ENCODE measurements at places on chromosomes 3 and 15.
A peak's percentile ranks its signal among the peaks of the same experiment; 100 is the strongest.

- peak; percentile 20 for DNase-seq
Observed at GRCh38 chr3:192409838-192410683, 317.3 kb downstream of the FGF12 start.

DNA sequence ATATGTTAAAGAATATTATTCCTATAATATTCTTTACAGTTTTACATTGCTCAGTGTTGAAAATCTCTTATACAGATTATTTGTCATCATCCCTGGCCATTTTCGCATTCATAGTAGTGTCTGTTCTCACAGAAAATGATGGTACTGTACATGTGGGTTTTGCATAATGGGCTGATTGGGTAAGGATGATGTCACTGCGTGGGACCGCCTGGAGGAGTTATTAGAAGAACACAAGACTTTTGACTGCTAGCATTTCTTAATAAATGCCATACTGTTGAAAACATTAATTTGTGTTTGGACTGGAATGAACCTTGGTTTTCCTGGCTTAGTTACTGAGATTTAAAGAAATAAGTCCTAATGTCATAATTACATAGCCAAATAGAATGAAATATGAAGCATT lies 20.3 kb downstream of the LRCH3 start:
- no peak for DNase-seq

- DNase-seq: no peak
Observed at GRCh38 chr3:31815631-31816440, 165.2 kb downstream of the OSBPL10 start.

DNA sequence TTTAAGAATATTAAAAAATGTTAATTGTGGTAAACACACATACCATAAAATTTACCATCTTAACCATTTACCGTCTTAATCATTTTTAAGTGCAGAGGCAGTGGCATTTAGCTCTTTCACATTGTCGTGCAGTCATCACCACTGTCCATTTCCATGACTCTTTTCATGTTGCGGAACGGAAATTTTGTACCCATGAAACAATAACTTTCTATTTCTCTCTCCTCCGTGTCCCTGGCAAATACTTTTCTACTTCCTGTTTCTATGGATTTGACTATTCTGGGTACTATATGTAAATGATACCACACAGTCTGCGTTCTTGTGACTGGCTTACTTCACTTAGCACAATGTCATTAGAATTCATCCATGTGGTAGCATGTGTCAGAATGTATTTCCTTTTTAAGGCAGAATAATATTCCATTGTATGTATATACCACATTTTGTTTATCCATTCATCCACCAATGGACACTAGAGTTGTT lies 27.9 kb downstream of the AKAP13 start:
- DNase-seq: no peak

DNA sequence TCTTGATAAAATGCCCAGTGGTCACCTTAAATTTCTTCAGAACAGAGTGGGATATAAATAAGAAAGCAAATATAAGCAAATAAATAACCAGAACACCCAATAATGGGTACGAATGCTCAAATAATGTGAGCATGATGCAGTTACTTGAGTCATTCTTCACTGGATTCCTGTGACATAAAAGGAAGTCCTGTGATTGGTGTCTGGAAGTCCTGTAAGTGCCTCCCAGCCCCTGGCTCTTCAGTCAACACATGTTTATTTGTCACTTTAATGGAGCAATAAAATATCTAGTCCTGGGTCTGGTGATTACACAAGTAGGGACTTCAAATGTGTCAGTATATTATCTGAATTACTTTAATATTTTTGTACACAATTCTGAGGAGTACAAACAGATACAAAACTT lies 30.4 kb downstream of the TMEM212 start:
- no peak for DNase-seq

GRCh38 chr3:47193871-47194859 lies 30.3 kb upstream of the SETD2 start:
- no peak for DNase-seq

DNA sequence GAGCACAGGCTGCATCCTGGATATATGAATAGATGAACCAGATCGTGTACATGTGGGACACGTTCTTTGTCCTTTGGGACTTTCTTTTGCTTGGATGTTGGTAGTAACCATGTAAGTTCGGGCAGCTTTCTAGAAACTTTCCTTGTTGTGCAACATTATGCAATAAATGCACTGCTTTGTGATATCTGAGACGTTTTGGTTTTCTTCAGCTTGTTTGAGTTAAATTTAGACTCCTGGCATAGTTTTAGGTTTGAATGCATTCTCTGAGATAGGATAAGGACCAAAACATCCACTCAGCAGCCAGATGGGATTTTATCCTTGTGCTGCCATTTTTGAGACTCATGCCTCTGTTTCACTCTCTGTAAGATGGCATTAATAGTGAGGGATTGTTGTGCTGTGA lies 158.9 kb downstream of the IGF1R start:
- DNase-seq: no peak

DNA sequence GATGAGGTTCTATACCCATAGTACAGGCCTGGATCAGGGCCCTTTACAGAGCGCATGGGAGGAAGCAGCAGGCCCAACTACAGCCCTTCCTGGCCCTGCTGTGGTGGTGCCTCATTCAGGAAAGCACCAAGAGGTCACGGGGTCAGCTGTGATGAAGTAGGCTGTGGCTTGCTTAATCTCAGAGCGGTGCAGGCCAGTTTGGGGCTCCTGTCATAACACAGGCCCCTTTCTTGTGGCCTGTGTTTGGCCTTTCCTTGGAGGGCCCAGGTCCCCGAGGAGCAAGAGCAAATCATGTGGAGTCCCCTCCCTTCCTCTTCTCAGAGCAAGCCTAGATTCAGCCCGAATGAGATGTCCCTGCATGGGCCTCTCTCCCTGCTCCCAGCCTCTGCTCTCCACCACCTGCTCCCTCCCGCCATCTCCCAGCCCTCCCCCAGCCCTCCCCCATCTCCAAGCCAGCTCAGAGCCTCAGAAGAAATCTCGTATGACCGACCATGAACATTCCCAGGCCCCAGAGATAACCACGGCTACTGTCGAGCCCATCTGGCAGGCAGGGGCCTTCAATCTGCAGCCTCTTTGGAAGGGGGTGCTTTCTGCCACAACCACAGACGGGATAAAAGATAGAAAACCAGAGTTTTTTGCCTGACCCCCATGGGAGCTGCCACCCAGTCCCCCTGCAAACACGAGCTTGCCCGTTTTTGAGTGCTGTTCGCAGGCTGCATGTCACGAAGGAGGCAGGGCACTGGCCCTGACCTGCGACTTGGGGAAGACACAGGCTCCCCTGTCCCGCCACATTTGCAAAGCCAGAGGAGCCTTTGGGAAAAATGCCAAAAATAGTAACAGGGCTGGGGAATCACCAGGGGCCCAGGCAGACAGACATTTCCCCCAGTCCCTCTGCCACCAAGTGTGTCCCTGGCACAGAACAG lies 32.3 kb upstream of the DUSP7 start:
- no peak for DNase-seq

DNA sequence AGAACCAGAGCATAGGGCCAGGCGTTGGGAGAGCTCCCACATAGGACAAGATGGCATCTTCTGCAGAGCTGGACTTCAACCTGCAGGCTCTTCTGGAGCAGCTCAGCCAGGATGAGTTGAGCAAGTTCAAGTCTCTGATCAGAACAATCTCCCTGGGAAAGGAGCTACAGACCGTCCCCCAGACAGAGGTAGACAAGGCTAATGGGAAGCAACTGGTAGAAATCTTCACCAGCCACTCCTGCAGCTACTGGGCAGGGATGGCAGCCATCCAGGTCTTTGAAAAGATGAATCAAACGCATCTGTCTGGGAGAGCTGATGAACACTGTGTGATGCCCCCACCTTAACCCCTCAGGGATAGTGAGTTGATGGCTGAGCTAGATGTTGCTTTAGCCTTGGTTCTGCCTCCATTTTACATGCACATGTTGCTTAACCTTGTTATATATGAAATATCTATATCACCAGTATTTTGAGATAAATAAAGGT lies at the start of gene PYDC2:
Gene PYDC2, plus strand, starts transcription at position 51 of the 483 bp plus-strand sequence. Its CDS starts 0 bp downstream, at position 51.
- DNase-seq: no peak

DNA sequence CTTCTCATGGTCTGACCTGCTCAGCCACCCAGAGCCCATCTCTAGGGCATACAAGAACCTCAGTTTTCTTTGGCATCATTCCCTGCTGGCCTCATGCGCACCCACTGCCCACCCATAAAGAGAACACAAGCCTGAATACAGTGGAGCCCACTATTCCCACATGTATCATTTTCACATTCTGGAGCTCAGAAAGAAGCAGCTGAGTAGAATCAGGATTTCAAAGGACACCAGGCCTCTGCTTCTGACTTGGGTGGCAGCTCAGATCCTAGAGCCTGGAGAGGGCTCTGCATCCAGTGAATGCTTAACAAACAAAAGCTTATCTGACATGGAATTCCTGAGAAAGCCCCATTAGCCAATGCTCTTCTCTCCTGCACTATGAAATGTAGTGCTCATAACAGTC lies 34.7 kb downstream of the RBP2 start:
- no peak for DNase-seq

DNA sequence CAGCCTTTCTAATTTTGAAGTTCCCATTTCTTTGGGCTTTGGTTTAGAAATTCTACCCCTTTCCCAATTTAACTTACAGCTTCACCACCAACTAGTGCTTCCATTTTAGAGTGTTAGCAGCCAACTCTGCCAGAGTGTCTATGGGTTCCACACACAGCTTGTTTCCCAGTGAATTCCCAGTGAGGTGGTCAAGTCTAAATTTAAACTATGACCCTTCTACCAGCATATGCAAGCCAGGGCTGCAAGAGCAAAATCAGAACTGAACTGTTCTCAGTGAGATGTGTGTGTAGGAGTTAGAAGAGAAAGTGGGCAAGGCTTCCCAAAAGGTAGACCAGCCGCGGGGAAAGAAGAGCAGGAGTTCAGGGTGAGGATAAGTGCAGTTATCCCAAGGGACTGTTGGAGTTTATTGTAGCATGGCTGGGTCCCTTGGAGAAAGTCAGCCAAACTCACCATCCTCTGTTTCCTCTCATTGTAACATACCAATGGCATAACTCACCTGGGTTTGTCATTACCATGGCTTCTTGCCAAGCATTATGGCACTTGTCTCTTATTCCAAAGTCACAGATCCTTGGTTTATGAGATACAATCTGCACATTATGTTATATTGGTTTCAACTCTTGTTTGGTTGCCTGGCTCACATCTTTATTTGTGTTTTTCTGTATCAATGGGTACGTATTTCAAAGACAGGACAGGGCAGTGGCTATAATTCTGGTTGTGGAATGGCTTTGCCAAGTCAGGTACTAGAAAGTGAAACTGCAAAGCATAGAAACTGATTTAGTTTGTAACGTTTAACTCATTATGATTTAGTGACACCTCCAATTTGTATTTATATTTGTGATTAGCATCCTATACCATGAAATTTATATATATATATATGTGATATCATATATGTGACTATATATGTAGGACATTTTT lies 130.2 kb upstream of the UMPS start:
- DNase-seq: no peak

GRCh38 chr15:25812073-25812472 lies 51.1 kb downstream of the ATP10A start:
- no peak for DNase-seq

GRCh38 chr3:159875116-159875515 lies 113.5 kb upstream of the IL12A start:
- no peak for DNase-seq

GRCh38 chr15:65666257-65666656 lies 44.5 kb downstream of the SLC24A1 start:
- no peak for DNase-seq

DNA sequence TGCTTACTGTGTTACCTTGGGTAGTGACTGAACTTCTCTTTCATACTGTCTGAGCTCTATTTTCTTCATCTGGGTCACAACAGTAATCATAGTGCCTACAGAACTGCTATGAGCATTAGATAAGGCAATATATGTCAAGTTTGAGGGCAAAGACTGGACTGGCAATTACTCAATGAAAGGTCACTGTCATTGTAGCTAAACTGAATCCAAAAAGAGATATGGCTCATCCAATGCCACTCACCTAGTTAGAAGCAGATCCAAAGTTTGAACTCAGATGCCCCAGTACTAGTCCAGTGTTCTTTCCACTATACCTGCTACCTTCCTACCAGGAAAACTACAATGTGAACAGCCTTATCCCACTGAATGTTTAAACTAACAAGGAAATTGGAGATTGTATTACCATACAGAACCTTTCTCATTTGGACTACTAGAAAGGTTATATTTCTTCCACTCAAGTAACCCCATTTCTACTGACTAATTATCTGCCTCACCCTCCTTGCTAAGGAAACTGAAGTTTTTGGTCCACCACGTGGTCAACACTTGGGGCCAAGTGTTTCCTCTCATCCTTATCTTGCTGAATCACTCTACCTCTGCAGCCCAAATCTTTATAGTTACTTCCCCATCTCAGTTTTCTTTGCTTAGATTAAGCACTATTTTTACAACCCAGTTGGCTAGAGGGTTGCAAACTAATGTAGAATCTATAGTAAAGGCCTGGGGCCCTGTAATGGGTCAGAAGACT lies 202.3 kb upstream of the LPP start:
- DNase-seq: no peak

- DNase-seq: no peak
Observed at GRCh38 chr3:152264378-152264777, 4.4 kb upstream of the MBNL1 start.

DNA sequence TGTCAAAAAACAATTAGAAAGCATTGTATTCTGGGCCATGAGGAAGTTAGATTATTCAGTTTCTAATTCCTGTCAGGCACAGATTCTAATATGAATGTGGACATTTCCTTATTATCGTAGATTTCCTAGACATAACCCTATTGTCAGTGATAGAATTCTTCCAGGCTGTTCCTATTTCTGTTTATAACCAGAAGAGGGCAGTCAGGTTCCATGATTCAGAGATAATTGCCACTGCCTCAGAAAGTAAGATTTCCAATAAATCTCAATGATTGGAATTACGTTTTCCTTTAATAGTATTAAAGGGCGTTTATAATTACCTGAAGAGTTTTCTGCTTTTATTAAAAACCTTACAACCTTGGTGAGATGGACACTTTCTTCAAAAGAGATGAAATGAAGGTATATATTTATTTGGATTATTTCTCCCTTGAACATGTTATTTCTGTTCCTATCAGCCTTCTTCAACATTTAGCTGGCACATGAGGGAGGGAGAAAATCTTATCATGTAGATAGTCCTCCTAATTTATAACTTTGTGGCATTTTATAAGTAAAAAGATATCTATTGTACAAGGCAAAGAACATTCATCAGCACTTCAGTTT lies 439.2 kb downstream of the MCTP2 start:
- peak; percentile 39 for DNase-seq

GRCh38 chr3:101219842-101220560 lies 100.4 kb downstream of the IMPG2 start:
- DNase-seq: no peak

- peak; percentile 48 for DNase-seq
Observed at GRCh38 chr3:146529021-146529420, 15.4 kb downstream of the PLSCR1 start.

- DNase-seq: peak; percentile 26
Observed at GRCh38 chr3:129654131-129654530, 47.7 kb upstream of the PLXND1 start.

- no peak for DNase-seq
Observed at GRCh38 chr3:34305266-34305665, 506.8 kb downstream of the PDCD6IP start.
